ENCODE measurements at places on chromosomes 4 and X.

- no peaks in the 10 kb centered on the region for H3K36me3 ChIP-seq
- no peak for DNase-seq
- H3K27me3 ChIP-seq, result no peaks in the 10 kb centered on the region
- H3K4me3 ChIP-seq, result no peak overlapping the region
- no peak overlapping the region for H3K27ac ChIP-seq
- no peaks in the 10 kb centered on the region for H3K4me1 ChIP-seq
Measured at GRCh38 chr4:17427991-17428390, 83.9 kb downstream of the QDPR start.

- no peak overlapping the region for H3K4me3 ChIP-seq
- H3K4me1 ChIP-seq, result no peaks in the 10 kb centered on the region
- no peak for DNase-seq
- H3K27ac ChIP-seq, result no peak overlapping the region
- no peaks in the 10 kb centered on the region for H3K36me3 ChIP-seq
- H3K27me3 ChIP-seq, result no peaks in the 10 kb centered on the region
Measured at GRCh38 chr4:121199742-121200561, 35.8 kb upstream of the TNIP3 start.

- no peaks in the 10 kb centered on the region for H3K4me1 ChIP-seq
- no peak for DNase-seq
- no peaks in the 10 kb centered on the region for H3K27me3 ChIP-seq
- H3K36me3 ChIP-seq, result no peaks in the 10 kb centered on the region
- no peak overlapping the region for H3K4me3 ChIP-seq
- no peak overlapping the region for H3K27ac ChIP-seq
Measured at GRCh38 chr4:41602113-41602512, 64.2 kb downstream of the LIMCH1 start.

GRCh38 chr4:109559983-109560686 is at the start of gene MCUB:
TSS of gene MCUB (plus strand) at chr4:109560246. CDS start at chr4:109560338, 92 bp downstream.
- peak; percentile 87 for DNase-seq
- peak within 1 kb of the TSS; percentile 57 for H3K4me3 ChIP-seq
- peak within 1 kb of the TSS; percentile 93 for H3K27ac ChIP-seq
- no peaks in the 10 kb centered on the region for H3K36me3 ChIP-seq
- peaks cover 3% of the 10 kb centered on the region for H3K4me1 ChIP-seq

DNA sequence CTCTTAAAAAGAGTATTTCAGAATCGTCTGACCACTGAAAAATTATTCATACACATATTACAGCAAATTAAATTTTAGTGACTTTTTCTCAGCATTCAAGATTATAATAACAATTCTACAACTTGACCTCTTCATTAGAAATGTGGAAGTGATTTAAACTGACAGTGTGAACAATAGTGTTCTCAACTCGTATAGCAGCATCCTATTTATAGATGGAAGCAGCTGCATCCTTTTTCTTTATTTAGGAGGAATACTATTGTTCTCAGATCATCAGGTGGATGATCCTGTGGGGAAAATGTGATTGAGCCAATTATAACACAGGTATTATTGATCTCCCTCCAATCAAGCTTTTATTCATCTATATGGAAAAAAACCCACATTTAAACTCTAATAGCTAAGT is 56.7 kb downstream of the RAPGEF2 start:
- no peak for DNase-seq
- H3K4me1 ChIP-seq, result no peaks in the 10 kb centered on the region
- no peaks in the 10 kb centered on the region for H3K36me3 ChIP-seq
- no peaks in the 10 kb centered on the region for H3K27me3 ChIP-seq

- no peak overlapping the region for H3K4me3 ChIP-seq
- H3K27me3 ChIP-seq, result no peaks in the 10 kb centered on the region
- no peaks in the 10 kb centered on the region for H3K4me1 ChIP-seq
Measured at GRCh38 chrX:41561045-41561444, 113.9 kb downstream of the NYX start.

DNA sequence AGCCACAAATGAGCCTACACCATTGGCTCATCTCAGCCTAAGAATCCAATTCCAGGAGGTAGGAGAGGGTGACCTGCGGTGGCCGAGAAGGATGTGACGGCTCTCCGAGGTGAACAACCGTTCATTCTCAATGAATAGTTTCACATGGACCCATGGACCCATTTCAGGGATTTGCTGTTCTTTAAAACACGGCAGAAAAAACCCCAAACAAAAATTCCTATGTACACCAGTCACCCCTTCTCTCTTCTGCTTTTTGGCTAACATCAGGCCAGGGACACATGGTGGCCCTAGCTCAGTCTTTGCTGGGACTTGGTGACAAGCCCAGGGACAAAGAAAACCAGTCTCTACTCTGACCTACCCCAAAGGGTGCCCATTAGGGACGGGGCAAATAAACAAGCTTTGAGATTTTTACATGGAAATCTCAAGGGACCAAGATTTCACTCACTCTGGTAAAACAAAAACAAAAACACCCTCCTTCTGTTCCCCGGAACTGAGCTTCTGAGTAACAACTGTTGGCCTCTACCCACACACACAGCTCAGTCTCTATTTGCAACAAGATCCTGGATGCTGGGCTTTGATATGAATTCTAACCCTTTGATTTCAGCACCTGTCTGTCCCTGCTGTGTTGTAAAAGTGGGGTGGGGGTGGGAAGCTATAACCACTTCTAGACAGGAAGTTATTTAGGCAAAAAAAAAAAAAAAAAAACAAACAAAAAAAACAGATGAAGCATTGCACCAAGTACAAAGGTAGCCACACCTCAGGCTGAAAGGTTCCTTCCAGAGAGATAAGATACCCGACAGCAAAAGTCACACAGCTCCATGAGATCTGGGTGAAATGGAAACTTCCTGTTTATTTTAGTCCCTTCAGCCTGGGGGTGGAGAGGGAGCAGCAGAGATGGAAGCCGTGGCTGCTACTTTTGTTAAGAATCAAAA is 49.0 kb downstream of the DDX3X start:
- H3K27ac ChIP-seq, result no peak overlapping the region
- H3K36me3 ChIP-seq, result no peaks in the 10 kb centered on the region
- no peak overlapping the region for H3K4me3 ChIP-seq
- H3K4me1 ChIP-seq, result no peaks in the 10 kb centered on the region
- DNase-seq, result no peak
- H3K27me3 ChIP-seq, result no peaks in the 10 kb centered on the region

DNA sequence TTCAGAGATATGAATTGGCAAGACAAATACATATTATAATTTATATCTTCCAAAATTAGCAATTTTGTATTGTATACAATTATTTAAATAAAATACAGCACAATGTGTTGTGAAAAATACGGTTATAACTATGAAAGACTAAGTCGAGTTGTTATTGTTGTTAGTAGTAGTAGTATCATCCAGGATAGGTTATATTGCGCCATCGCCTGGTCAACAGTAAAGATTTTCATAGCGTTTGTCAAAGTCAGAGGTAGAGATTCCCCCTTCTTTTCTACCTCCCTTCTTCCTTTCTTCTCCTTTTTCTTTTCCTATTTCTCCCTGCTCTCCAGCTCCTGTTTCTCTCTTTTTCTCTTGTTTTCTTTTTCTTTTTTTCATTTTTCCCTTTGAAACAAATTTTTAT is 499.1 kb upstream of the EPHA5 start:
- H3K36me3 ChIP-seq, result no peaks in the 10 kb centered on the region
- H3K27ac ChIP-seq, result no peak overlapping the region
- H3K4me1 ChIP-seq, result no peaks in the 10 kb centered on the region
- no peaks in the 10 kb centered on the region for H3K27me3 ChIP-seq
- DNase-seq, result no peak

- H3K4me1 ChIP-seq, result no peaks in the 10 kb centered on the region
- H3K27me3 ChIP-seq, result no peaks in the 10 kb centered on the region
- no peak for DNase-seq
- no peak overlapping the region for H3K27ac ChIP-seq
- no peak overlapping the region for H3K4me3 ChIP-seq
Measured at GRCh38 chr4:128444544-128445302, 157.1 kb upstream of the PGRMC2 start.

- no peak overlapping the region for H3K27ac ChIP-seq
- H3K27me3 ChIP-seq, result no peaks in the 10 kb centered on the region
- DNase-seq, result no peak
- H3K36me3 ChIP-seq, result no peaks in the 10 kb centered on the region
- H3K4me1 ChIP-seq, result no peaks in the 10 kb centered on the region
Measured at GRCh38 chr4:101075536-101075935, 271.8 kb downstream of the PPP3CA start.

DNA sequence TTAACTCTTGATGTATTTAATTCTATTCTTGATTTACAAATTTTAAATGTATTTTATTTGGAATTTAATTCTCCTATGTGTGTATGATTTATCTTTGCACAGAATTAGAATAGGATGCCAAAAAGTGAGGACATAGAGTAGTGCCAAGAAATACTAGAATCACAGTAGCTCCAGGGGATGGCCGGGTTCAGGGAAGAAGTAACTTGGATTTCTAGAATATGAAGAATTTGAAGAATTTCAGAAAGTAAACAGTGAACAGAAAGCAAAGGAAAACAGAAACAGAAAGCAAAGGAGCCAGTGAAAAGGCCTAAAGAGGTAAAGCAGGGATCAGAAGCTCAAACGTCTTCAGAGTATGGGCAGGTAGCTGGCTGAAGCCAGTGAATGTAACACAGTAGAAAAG is 1187.6 kb downstream of the RPA4 start:
- no peaks in the 10 kb centered on the region for H3K4me1 ChIP-seq
- no peak overlapping the region for H3K4me3 ChIP-seq
- H3K36me3 ChIP-seq, result no peaks in the 10 kb centered on the region
- DNase-seq, result no peak
- H3K27me3 ChIP-seq, result no peaks in the 10 kb centered on the region

DNA sequence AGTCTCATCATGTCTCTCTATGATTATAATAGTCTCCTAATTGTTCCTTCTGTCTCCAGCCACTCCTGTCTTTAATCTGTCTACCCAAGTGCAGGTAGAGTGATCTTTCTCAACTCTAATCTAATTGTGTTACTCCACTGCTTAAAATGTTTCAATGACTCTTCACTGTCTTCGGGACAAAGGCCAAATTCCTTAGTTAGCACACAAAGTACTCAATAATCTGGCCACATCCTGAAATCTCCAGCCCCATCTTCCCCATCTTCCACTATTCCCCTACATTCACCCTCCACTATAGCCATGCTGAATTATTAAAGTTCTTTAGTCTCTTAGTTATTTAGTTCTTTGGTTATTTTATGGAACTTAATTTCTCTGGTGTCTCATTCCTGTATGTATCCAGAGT is 353.3 kb downstream of the OPHN1 start:
- H3K27ac ChIP-seq, result no peak overlapping the region
- no peaks in the 10 kb centered on the region for H3K36me3 ChIP-seq
- no peaks in the 10 kb centered on the region for H3K4me1 ChIP-seq
- H3K27me3 ChIP-seq, result no peaks in the 10 kb centered on the region
- DNase-seq, result no peak
- no peak overlapping the region for H3K4me3 ChIP-seq

GRCh38 chr4:72118017-72118416 is 86.2 kb downstream of the NPFFR2 start:
- no peaks in the 10 kb centered on the region for H3K4me1 ChIP-seq
- no peaks in the 10 kb centered on the region for H3K36me3 ChIP-seq
- no peaks in the 10 kb centered on the region for H3K27me3 ChIP-seq
- no peak overlapping the region for H3K27ac ChIP-seq
- H3K4me3 ChIP-seq, result no peak overlapping the region

DNA sequence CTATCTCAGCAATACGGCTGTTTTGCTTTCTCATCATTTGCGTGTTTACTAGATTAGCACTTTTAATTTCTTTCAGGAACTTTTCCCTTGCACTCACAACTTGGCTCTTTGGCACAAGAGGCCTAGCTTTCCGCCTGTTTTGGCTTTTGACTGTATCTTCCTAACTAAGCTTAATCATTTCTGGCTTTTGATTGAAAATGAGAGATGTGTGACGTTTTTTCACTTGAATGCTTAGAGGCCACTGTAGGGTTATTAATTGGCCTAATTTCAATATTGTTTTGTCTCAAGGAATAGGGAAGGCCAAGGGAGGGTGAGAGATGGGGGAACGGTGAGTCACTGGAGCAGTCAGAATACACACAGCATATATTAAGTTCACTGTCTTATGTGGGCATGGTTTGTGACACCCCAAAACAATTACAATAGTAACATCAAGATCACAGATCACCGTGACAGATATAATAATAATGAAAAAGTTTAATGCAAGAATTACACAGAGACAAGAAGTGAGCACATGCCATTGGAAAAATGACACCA is 27.3 kb downstream of the MND1 start:
- no peak overlapping the region for H3K27ac ChIP-seq
- no peaks in the 10 kb centered on the region for H3K27me3 ChIP-seq
- no peak for DNase-seq
- no peaks in the 10 kb centered on the region for H3K36me3 ChIP-seq
- no peak overlapping the region for H3K4me3 ChIP-seq
- no peaks in the 10 kb centered on the region for H3K4me1 ChIP-seq

GRCh38 chr4:5890063-5890727 is 2.7 kb downstream of the CRMP1 start:
- no peak overlapping the region for H3K4me3 ChIP-seq
- peaks cover 29% of the 10 kb centered on the region for H3K27me3 ChIP-seq
- H3K27ac ChIP-seq, result no peak overlapping the region
- peaks cover 6% of the 10 kb centered on the region for H3K4me1 ChIP-seq

DNA sequence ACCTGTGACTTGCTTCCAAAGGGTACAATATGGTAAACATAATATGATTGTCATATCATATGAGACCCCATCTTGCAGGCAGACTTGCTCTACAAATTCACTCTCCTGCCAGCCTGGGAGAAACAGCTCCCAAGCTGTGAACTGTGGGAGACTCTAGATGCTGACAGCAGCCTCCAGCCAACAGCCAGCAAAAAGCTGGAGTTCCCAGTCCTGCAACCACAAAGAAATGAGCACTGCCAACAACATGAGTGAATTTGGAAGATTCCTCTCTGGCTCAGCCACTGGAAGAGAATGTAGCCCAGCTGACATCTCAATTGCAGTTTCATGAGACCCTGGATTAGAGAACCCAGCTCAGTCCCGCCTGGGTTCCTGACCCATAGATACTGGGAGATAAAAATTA is 145.4 kb downstream of the QDPR start:
- no peak overlapping the region for H3K4me3 ChIP-seq
- H3K4me1 ChIP-seq, result no peaks in the 10 kb centered on the region
- no peak for DNase-seq

GRCh38 chr4:47721892-47722575 is 115.8 kb downstream of the CORIN start:
- DNase-seq, result no peak
- no peaks in the 10 kb centered on the region for H3K4me1 ChIP-seq
- H3K27ac ChIP-seq, result no peak overlapping the region
- H3K27me3 ChIP-seq, result no peaks in the 10 kb centered on the region

- H3K4me1 ChIP-seq, result no peaks in the 10 kb centered on the region
- DNase-seq, result no peak
- no peak overlapping the region for H3K27ac ChIP-seq
- no peaks in the 10 kb centered on the region for H3K27me3 ChIP-seq
Measured at GRCh38 chr4:22356987-22357596, 158.8 kb downstream of the ADGRA3 start.

GRCh38 chr4:167031534-167032156 is 202.6 kb downstream of the SPOCK3 start:
- H3K4me3 ChIP-seq, result no peak overlapping the region
- no peak for DNase-seq
- H3K4me1 ChIP-seq, result no peaks in the 10 kb centered on the region
- H3K27ac ChIP-seq, result no peak overlapping the region
